ENCODE measurements at places on chromosomes 6 and 20. TPM values are rescaled to one million over a fixed set of nuclear protein-coding genes. Genes with fewer than 3 reads are reported as not detected.

- peaks cover 98% of the 10 kb centered on the region for H3K4me1 ChIP-seq
- H3K27ac ChIP-seq, result peak overlapping the region; percentile 92
- H3K36me3 ChIP-seq, result peaks cover 68% of the 10 kb centered on the region
Measured at GRCh38 chr20:38829296-38829875, 23.9 kb downstream of the PPP1R16B start.

- no peak for DNase-seq
- no peak overlapping the region for H3K4me3 ChIP-seq
- no peak overlapping the region for H3K27ac ChIP-seq
- H3K4me1 ChIP-seq, result no peaks in the 10 kb centered on the region
Measured at GRCh38 chr6:132114201-132114825, 163.1 kb upstream of the CCN2 start.

DNA sequence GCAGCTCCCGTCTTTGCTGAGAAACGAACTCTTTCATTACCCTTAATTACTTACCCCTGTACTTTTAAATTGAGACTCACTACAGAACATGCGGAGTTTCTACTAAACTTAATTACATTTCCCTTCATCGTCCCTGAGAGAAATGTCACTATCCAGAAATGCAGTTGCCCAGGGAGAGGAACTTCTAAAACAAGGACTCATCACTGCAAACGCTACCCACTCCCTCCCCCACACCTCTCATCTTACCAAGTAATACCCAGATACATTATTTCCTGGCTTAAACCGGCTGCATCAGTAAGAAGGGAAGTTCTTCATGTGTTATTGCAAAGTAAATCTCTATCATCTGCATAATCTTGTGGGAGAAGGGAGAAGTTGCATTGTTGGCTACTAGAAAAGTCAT lies 138.3 kb downstream of the IPCEF1 start:
- H3K27me3 ChIP-seq, result no peaks in the 10 kb centered on the region
- peaks cover 62% of the 10 kb centered on the region for H3K4me1 ChIP-seq
- peak; percentile 57 for DNase-seq

The IMPG1 gene
- total RNA-seq, result not detected

The SIRPG gene
- total RNA-seq, result 27.9 TPM

DNA sequence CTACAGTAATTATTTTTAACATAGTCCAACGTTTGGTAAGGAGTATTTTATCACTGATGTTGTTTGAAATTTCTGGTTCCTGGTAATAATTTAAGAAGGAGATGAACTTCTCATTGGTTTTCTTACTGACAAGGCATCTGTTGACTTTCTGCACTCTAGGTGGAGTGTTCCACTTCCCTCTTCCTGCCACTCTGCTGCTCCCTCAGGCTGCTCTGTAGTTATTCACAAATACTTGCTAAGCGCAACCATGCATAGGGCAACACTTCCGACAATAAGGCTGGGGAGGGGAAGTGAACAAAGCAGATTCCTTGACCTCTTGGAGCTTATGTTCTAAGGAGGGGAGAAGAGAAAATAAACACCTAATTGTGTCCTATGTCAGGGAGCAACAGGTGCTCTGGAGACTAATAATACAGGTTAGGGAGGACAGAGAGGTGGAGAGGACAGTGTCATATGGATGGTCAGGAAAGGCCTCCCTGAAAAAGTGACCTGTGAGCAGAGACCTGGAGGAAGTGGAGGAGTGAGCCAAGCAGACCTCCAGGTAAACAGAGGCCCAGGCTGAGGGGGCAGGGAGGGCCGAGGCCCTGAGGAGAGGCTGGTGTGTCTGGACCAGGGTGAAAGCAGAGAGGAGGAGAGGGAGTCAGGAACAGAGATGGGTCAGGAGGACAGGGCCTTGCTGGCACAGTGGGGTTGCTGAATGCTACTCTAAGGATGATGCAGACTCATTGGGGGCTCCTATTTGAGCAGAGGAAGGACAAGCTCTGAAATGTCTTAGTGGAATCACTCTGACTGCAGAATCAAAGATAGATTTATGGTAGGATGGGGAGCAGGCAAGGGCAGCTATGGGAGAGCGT lies 134.8 kb upstream of the SLC24A3 start:
- H3K4me1 ChIP-seq, result no peaks in the 10 kb centered on the region
- H3K36me3 ChIP-seq, result no peaks in the 10 kb centered on the region
- DNase-seq, result no peak

The GNRH2 gene
- 24.0 TPM for total RNA-seq

DNA sequence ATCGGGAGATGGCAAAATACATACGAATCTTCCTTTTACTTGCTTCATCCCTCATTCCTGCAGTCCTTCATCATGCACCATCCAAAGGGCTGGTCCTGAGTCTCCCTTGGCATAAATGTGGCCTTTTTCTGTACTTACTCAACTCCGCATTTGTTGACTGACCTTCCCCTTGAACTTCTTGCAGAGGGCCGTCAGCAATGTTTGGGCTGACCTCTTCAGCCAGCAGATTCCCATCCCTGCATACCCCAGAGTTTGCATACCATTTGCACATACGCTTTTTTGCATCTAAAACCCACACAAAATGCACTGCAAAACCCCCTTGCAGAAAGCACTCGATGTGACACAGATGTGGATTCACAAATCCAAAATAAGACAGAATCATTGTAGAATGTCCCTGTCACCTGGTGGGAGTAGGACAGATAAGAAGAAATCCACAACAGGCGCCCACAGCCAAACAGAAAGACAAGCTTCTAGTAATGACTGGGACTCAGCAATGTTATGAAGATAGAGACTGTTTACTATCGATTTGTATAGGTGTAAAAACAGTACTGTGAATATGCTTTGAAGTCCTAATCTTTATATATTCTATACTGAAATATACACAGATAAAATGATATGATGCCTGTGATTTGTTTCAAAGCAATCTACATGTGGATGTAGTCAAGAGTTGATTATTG lies 45.8 kb downstream of the TBC1D7 start:
- peaks cover 13% of the 10 kb centered on the region for H3K36me3 ChIP-seq
- H3K4me1 ChIP-seq, result no peaks in the 10 kb centered on the region
- no peaks in the 10 kb centered on the region for H3K27me3 ChIP-seq
- peak; percentile 37 for DNase-seq
- H3K27ac ChIP-seq, result no peak overlapping the region

- H3K27ac ChIP-seq, result no peak overlapping the region
- H3K36me3 ChIP-seq, result no peaks in the 10 kb centered on the region
- no peak for DNase-seq
- H3K27me3 ChIP-seq, result peaks cover 14% of the 10 kb centered on the region
- no peak overlapping the region for H3K4me3 ChIP-seq
- peaks cover 39% of the 10 kb centered on the region for H3K4me1 ChIP-seq
Measured at GRCh38 chr20:2746636-2747265, 53.7 kb downstream of the CPXM1 start.

GRCh38 chr6:127131772-127132376 lies 13.4 kb downstream of the RSPO3 start:
- no peaks in the 10 kb centered on the region for H3K36me3 ChIP-seq
- H3K27me3 ChIP-seq, result peaks cover 10% of the 10 kb centered on the region
- DNase-seq, result no peak
- H3K4me1 ChIP-seq, result no peaks in the 10 kb centered on the region
- H3K4me3 ChIP-seq, result no peak overlapping the region
- H3K27ac ChIP-seq, result no peak overlapping the region

- no peak for DNase-seq
- no peak overlapping the region for H3K4me3 ChIP-seq
- no peaks in the 10 kb centered on the region for H3K4me1 ChIP-seq
- no peak overlapping the region for H3K27ac ChIP-seq
- H3K36me3 ChIP-seq, result no peaks in the 10 kb centered on the region
- no peaks in the 10 kb centered on the region for H3K27me3 ChIP-seq
Measured at GRCh38 chr6:14246876-14247275, 129.3 kb downstream of the CD83 start.

DNA sequence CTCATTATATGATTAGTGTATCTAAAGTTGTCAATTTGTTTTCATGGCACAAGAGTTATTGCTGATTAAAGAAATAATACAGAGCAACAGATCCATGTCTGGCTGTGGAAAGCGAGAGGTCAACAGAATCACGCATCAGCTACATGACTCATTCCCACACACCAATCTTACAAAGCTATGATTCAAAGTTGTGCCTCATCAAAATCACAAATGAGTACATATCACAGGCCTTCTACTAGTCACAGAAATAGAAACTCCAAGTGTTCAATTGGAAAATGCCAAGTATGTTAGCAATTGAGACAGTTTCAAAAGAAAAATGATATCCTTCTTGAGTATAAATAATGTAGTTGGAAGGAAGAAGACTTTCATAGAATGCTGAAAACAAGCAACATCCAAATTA lies 57.8 kb upstream of the NKAIN2 start:
- no peaks in the 10 kb centered on the region for H3K27me3 ChIP-seq
- no peak overlapping the region for H3K4me3 ChIP-seq
- no peaks in the 10 kb centered on the region for H3K4me1 ChIP-seq
- no peak overlapping the region for H3K27ac ChIP-seq

GRCh38 chr20:11247046-11248010 lies 573.5 kb upstream of the JAG1 start:
- no peak overlapping the region for H3K27ac ChIP-seq
- H3K4me1 ChIP-seq, result no peaks in the 10 kb centered on the region
- DNase-seq, result no peak
- no peaks in the 10 kb centered on the region for H3K27me3 ChIP-seq
- no peaks in the 10 kb centered on the region for H3K36me3 ChIP-seq
- no peak overlapping the region for H3K4me3 ChIP-seq

The TMC2 gene
- total RNA-seq, result not detected

The HLA-G gene
- 0.38 TPM for total RNA-seq

- H3K4me1 ChIP-seq, result peaks cover 24% of the 10 kb centered on the region
- no peak overlapping the region for H3K4me3 ChIP-seq
- H3K27ac ChIP-seq, result no peak overlapping the region
- H3K36me3 ChIP-seq, result peaks cover 8% of the 10 kb centered on the region
- H3K27me3 ChIP-seq, result no peaks in the 10 kb centered on the region
- no peak for DNase-seq
Measured at GRCh38 chr6:20572288-20572687, 38.0 kb downstream of the CDKAL1 start.

The C20orf202 gene
- total RNA-seq, result not detected

- no peaks in the 10 kb centered on the region for H3K36me3 ChIP-seq
- H3K27ac ChIP-seq, result no peak overlapping the region
- no peaks in the 10 kb centered on the region for H3K4me1 ChIP-seq
- H3K27me3 ChIP-seq, result peaks cover 2% of the 10 kb centered on the region
Measured at GRCh38 chr6:81985191-81985590, 232.7 kb upstream of the TENT5A start.

The PACSIN1 gene
- total RNA-seq, result 0.40 TPM

DNA sequence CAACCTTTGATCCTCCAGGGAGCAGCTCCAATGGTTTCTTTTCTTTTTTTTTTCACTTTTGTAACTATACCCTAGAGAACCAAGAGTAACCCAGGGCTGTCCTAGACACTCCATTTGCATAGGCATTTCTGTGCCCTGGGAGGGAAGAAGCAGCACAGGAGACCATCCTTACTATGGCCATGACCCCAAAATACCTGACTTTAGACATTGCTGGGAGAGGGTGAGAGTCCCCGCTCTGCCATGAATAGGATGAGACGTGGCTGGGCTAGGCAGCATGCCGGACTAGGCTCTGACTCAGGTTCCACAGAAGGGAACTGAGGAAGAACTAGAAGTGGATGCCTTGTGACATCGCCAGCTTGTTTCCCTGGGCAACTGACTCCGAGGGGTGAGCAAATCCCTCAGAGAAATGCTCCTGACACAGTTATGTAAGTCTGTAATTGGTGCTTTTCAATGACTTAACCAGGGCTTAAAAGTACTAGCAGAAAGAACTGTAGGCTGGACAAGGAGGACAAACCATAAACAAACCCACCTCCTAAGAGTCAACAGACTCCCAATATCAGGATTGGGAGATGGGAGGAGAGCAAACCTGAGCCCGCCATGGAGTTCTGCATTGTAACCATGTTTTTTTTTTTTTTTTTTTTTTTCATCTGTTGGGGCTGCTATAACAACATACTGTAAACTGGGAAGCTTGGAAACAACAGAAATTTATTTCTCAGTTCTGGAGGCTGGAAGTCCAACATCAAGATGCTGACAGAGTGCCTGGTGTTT lies 910 bp upstream of the ADTRP start:
- no peak overlapping the region for H3K4me3 ChIP-seq
- no peak overlapping the region for H3K27ac ChIP-seq
- H3K27me3 ChIP-seq, result peaks cover 10% of the 10 kb centered on the region
- no peaks in the 10 kb centered on the region for H3K36me3 ChIP-seq
- peaks cover under 1% of the 10 kb centered on the region for H3K4me1 ChIP-seq
- DNase-seq, result no peak

DNA sequence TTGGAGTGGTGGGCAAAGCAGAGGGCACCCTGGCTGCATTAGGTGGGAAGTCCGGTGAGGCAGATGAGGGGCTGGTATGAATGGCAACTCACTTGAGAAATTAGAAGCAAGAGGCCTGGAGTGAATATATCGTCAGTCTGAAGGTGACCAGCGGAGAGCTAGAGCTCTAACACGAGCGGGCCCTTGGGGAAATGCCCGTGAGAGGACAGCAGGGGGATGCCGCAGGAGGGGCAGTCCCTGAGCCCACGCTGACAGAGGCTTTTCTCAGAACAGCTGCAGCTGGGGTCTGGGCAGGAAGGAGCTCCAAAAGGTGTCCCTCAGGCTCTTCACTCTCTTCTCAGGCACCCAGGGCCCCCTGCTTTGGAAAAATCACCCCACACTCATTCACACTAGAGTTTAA lies 32.0 kb upstream of the CD93 start:
- H3K27ac ChIP-seq, result no peak overlapping the region
- DNase-seq, result no peak
- no peaks in the 10 kb centered on the region for H3K36me3 ChIP-seq
- no peaks in the 10 kb centered on the region for H3K4me1 ChIP-seq
- H3K4me3 ChIP-seq, result no peak overlapping the region
- H3K27me3 ChIP-seq, result peaks cover 2% of the 10 kb centered on the region

- no peaks in the 10 kb centered on the region for H3K36me3 ChIP-seq
- H3K4me3 ChIP-seq, result no peak overlapping the region
- H3K27me3 ChIP-seq, result no peaks in the 10 kb centered on the region
- no peaks in the 10 kb centered on the region for H3K4me1 ChIP-seq
Measured at GRCh38 chr6:85015396-85015990, 251.1 kb upstream of the TBX18 start.

DNA sequence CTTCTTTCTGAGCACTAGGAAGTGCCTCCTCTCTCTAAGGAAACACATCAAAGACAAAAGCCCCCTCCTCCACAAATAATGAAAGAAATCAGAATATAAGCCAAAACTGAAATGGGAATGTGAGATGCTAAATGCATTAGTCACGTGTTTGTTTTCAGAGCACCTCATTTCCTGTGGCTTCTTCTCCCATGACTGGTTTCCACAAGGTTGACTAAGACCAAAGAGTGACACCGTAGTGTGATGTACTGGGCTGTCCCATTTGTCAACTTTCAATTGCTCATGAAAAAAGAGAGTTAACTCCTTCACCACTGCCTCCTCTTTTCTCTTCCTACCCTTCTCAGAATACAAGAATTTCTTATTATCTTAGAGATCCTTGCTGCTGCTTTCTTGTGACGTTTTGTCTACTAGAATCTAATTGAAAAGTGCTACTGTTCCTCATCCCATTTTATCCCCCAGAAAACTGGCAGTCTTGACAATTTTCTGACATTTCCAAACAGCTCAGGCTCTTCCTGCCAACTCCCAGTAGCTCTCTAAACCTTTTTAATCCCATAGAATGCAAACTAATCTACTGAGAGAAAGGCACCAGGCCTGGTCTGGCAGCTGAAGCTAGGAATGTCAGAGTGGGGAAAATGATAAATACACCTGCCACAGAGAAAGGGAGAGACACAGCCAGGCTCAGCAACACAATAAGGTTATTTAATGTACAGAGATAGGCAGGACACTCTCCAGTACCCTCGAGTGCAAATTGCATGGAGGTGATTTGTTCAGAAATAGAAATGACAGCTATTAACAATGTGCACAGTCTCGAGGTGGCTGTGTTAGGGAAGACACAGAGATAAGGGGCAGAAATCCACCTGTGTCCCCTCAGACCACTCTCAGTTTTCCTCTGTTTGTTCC lies 671.7 kb upstream of the NRSN1 start:
- H3K4me3 ChIP-seq, result no peak overlapping the region
- no peaks in the 10 kb centered on the region for H3K36me3 ChIP-seq
- no peak for DNase-seq
- no peaks in the 10 kb centered on the region for H3K4me1 ChIP-seq
